ENCODE measurements at places on chromosomes 4 and X.

DNA sequence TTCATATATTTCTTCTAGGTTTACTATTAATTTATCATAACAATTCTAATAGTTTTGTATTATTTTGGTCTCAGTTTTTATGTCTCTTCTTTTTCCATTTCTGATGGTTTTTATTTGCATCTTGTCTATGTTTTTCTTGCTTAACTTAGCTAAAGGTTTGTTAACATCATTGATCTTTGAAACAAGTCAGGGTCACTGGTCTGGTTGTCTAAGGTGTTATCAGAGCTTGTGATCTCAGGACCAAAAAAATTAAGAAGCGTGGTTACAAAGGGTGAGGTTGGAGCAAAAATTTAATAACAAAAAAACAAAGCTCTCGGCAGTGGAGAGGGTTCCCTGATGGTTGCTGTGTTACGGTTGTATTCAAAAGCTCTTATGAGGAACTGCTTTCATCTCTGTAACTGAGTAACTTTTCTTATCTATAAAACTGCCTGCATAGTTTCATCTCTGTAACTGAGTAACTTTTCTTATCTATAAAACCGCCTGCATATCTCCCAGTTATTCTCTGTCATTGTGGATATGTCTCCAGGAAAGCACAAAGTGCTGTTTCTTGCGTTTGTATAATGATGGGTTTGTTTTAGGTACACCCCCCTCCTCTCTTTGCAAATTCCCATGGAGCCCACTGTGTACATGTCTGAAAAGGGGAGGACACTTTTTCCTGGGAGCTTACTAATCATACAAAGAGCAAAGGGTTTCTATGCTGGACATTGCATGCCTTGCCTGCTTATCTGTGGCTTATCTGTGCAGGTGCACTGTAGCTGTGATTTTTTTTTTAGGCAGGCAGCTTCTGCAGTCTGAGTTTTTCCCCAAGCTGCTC lies 62.4 kb upstream of the UGT2B15 start:
- DNase-seq: no peak

DNA sequence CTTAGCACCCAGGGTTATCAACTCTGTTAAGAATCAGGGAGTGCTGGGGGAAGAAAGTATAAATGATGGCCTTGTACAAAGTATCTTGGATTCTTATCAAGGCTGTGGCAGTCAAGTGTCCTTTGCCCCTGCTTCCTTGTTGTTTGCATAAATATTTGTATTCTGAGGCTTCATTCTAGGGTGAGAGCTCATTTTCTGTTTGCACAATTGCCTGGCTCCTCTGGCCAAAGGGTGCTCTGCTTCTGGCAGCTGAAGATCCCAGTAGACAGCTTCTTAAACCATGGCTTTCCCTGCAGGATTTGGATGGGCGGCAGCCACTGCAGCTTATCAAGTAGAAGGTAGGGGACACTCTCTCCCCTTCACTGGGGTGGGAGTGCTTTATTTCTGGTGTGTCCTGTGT lies at the start of gene GBA3:
GBA3 (plus strand) TSS at position 202 of the 400 bp plus-strand sequence.
- DNase-seq: no peak

- DNase-seq: no peak
Observed at GRCh38 chrX:40120838-40121580, 23.3 kb upstream of the BCOR start.

GRCh38 chrX:1111601-1112300 lies 100.7 kb downstream of the CRLF2 start:
- DNase-seq: no peak

- no peak for DNase-seq
Observed at GRCh38 chrX:100076031-100076430, 334.0 kb downstream of the PCDH19 start.

Data from NCI-H2029 treated with DMSO at 0.1 percent for 48 hours (cell line).